GM23338 (cell line): ENCODE measurements at places on chromosomes 7 and 10. TPM values are rescaled to one million over a fixed set of nuclear protein-coding genes. Genes with fewer than 3 reads are reported as not detected.
A peak's percentile ranks its signal among the peaks of the same experiment; 100 is the strongest.

DNA sequence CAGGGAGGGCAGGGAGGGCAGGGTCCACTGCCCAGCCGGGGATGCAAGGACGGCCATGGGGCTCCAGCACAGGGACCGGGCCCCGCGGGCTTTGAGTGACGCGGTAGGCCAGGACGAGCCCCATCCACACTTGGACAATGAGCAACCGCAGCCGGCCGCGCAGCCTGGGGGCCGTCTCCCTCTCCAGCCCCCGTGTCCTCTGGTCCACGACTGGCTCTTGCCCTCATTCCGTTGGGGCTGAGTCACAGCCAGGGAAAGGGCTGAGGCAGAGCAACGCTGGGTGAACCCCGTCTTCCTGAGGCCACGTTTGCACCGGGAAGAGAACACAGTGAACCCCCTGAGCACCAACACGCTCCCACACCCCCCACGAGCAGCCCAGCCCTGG, 23.7 kb downstream of the SHH start:
- DNase-seq: no peak

Gene LIPN
- total RNA-seq: not detected in 2 replicates

DNA sequence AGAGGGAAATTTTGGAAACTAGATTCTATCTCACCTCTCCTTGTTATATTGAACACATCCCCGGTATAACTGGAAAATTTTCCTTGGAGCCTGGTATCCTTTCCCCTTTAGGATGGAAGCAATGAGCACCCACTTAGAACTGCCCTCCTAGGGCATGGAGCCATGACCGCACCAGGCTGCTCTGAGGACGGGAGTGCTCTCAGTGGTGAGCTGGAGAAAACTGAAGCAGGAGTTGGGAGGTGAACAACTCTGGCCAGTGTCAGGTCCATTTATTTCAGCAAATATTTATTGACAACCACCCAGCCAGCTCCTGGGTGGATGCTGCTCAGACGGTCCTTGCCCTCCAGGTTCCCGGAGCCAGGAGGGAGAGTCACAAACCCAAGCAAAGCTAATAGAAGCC, 278.1 kb downstream of the WDR11 start:
- DNase-seq: no peak

DNA sequence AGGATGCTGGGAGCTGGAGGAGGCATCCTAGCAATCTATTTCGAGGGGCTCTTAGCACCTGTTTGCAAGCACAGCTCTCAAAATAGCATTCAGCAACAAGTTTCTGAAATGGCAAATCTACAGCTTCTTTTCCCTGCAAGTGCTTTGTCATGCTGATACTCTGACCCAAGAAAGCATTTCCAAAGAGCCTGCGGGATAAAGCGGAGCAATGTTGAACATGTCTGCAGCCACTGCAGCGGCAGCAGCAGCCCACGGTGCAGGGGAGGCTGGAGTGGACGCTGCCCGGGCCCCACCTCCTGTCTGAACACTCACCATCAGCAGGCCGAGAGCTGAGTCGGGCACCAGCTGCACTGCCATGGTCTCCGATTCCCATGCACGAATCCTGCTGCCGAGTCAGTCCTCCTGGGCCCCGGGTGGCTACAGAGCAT, 964 bp downstream of the FRMD4A start:
- DNase-seq: peak; percentile 51

- no peak for DNase-seq
Observed at GRCh38 chr10:84844461-84844860, 516.1 kb downstream of the CCSER2 start.

DNA sequence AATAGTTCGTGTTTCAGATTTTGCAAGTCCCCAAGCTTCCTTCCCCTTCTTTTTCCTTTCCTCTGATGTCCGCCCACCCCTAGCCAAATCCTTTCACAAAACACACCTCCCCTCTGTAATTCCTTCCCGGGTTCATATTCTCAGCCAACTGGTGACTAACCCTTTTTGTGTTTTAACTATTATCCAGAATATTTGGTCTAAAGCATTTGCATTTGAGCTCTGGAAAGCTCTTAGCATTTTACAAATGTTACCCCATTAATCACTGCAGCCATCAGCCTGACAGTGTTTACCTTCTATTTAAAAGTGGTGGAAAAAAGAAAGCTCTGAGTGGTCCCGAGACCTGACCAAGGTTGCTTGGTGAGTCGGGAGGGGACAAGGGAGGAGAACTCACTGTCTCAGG, 139.0 kb downstream of the CREB5 start:
- DNase-seq: no peak

- DNase-seq: peak; percentile 21
Observed at GRCh38 chr10:103585011-103585405, 91.5 kb downstream of the NEURL1 start.

- DNase-seq: no peak
Observed at GRCh38 chr10:101563007-101563406, 25.1 kb downstream of the POLL start.

GRCh38 chr10:63520500-63521415, at the start of gene REEP3:
TSS of gene REEP3 (plus strand) at chr10:63521401. CDS start at chr10:63521546, 145 bp downstream.
- peak; percentile 85 for DNase-seq
